ENCODE measurements at places on chromosomes 11 and 22.

DNA sequence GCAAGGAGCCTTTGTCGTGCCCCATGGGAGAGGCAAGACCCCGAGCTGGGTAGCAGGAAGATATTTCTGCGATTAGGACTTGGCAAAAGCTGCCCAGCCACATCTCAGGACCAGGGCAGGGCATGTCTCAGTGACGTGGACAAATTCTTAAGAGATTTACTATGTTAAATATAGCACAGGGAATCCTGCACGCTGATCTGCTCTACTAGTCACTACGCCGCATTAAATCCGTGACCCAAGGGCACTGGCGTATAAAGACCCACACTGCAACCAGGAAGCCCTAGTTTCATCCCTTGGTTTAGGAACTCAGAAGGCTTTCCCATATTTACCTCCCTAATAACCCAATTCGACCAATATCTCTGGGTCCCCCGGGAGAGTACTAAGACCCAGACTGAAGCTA, 35.1 kb downstream of the AP1B1 start:
- no peak for DNase-seq

DNA sequence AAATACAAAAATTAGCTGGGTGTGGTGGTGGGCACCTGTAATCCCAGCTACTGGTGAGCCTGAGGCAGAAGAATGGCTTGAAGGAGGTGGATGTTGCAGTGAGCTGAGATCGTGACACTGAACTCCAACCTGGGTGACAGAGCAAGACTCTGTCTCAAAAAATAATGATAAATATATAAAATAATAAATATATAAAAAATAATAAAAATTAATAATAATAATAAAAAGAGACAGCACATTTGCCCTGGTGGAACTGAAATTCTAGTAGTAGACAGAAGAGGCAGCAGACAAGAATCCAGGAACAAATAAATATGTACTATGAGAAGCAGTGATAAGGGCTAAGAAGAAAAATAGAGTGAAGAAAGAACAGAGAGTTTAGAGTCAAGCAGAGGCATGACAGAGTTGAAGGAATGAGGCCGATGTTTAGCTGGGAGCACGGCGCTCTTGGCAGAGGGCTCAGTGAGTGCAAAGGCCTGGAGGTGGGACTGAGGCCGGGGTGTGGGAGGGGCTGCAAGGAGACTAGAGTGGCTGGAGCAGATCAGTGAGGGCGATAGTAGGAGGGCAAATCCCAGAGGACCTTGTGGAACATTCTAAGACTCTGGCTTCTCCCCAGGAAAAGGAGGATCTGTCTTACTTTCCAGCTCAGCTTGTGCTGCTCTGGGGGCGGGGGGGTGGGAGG, 410.3 kb downstream of the MN1 start:
- DNase-seq = no peak

DNA sequence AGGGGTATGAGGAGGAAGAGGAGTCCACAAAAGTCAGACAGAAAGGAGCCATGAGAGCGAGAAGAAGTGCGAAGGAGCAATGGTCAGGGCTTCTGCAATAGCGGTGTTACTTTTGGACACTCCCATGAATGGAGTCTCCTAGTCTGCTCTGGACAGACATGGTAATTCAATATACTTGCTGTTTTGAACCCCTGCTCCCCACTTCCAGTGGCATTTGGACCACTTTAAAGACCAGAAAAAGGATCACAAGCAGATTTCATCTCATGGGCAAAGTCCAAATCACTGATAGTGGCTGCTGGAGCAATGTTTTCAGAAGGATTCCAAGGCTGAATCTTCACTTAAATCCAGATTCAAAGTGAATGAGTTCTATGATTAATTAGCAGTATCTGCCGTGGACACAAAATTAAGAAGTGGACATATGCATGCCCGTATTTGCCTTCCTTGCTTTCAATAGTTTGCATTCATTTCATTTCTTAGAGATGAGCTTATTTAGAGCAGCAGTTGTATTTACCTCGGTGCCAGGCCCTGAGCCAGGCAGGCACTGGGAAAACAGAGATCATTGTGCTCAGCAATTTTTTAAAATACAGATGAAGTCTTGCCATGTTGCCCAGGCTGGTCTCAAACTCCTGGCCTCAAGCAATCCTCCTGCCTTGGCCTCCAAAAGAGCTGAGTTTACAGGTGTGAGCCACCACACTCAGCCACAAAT, 72.0 kb downstream of the SLC1A2 start:
- DNase-seq = no peak

DNA sequence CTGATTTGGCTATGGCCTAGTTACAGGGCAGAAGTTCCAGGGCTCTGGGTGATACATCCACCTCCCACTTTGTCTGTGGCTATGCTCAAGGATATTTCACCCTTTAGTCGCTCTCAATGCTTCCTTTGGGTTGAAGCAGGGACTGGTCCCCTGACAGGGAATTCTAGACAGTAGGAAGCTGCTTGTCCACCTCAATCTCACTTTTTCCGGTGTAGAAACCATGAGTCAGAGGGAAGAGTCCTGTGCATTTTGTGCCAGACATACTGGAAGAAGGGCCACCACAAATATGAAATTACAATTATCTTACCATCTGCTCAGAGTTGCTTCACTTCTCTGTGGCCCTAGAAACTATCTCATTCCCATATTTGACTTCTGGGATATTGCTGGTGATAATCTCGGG, 413.7 kb upstream of the FAT3 start:
- no peak for DNase-seq

DNA sequence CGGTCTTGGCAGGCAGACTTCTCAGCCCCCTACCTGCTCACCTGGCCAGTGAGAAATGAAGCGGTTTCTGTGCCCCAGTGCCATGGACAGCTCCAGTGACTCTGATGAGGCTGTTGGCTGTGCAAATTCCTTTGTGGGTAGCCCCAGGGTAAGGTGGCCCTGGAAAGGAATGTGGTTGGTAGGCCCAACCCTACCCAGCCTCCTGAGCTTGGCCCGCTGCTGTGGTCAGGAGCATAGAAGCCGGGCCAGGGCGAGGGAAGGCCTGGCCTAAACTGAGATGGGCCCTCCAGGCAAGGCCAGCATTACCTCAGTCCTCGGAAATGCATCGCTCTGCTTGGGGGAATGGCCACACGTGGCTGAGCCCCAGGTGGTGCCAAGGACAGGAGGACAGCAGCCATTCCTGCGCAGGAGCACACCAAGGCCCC, 16.9 kb downstream of the DAGLA start:
- no peak for DNase-seq

GRCh38 chr22:30969532-30970355, 679 bp downstream of the TUG1 start:
- no peak for DNase-seq

DNA sequence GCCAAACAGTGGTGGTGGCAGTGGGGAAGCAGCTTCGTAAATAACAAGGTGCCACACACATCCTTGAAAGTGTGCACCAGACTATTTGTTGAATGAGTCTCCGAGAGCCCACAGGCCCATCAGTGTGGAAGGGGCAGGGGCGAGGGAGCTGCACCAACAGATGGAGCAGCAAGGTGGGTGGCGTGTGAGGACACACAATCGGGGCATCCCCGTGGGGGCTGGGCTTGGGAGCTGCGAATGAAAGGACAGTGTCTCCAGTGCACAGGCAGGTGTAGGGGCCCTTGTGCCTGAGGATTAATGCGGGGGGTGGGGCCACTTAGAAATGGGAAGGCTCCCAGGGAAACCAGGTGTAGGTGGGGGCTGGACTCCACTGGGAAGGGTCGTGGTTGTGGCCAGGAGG, 2.8 kb downstream of the NRXN2 start:
- DNase-seq = no peak
